ENCODE measurements at places on chromosomes 16 and 17.

DNA sequence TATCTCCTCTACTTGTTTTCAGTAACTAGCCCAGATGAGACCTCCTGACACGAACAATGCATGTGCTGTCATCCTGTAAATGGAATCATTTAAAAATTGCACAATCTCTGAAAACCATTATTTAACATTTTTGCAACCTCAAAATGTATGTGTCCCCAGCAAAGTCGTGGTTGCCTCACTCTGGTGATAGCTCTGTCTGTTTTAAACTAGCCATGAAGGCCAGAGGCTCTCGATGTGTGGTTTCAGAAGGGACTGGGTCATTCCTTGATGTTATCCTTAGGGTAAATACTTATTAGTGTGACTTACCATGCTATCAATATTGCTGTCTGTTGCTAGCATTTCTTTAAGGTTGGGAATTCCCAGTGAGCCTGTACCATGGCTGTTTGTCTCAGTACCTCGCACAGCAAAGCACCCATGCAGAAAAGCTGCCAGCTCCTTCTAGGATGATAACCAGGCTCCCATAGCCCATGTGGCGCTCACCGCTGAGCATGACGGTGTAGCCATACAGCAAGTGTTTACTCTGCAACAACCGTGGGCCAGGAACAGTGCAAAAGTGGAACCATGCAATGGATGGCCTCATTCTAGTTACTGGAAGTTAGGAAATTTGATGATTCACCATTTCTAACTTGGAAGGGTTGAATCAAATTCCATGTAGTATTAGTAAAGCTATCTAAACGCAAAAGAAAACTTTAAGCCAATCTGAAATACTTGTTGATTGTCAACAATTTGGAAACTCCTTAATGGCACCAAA, 2.9 kb upstream of the PGS1 start:
- DNase-seq, result no peak

- peak; percentile 82 for DNase-seq
These were observed at the start of gene TGFB1I1 for GRCh38 chr16:31471875-31472708. Gene TGFB1I1 (plus strand): TSS chr16:31472152. CDS start chr16:31472189, 37 bp downstream.

DNA sequence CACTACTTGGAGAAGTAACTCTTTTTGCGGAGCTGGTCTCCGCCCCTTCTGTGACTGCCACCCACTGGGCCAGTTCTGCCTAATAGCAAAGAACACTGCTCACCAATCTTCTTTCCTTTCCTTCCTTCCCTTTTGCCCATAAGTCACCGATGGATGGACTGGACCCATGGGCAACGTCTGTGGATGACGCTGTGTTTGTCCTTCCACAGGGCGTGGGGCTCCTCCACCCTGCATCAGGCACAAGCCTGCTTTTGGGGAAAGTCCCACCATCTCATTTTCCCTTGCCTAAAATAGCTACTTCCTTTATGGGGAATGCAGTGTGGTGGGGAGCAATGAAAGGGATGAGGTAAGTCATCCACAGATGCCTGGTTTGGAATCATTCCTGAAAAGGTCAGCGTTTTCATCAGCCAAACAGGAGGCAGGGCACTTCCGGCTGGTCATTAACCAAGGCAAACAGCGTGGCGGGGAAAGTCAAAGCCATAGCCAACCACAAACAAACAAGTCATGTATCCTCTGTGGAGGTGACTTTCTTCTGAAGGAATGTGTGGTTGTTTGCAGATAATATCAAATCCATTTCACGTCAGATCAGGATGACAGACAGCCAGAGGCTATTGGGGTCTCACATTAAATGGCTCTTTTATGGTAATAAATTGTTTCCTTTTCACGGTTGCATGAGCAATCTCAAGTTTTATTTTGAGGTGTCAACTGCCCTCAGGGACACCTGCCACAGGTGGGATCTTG, 30.7 kb upstream of the MED9 start:
- DNase-seq, result peak; percentile 10

GRCh38 chr17:30218799-30219198, 16.7 kb downstream of the SLC6A4 start:
- DNase-seq, result no peak

- no peak for DNase-seq
These were observed 112.9 kb upstream of the SMURF2 start for GRCh38 chr17:64774888-64775540.

DNA sequence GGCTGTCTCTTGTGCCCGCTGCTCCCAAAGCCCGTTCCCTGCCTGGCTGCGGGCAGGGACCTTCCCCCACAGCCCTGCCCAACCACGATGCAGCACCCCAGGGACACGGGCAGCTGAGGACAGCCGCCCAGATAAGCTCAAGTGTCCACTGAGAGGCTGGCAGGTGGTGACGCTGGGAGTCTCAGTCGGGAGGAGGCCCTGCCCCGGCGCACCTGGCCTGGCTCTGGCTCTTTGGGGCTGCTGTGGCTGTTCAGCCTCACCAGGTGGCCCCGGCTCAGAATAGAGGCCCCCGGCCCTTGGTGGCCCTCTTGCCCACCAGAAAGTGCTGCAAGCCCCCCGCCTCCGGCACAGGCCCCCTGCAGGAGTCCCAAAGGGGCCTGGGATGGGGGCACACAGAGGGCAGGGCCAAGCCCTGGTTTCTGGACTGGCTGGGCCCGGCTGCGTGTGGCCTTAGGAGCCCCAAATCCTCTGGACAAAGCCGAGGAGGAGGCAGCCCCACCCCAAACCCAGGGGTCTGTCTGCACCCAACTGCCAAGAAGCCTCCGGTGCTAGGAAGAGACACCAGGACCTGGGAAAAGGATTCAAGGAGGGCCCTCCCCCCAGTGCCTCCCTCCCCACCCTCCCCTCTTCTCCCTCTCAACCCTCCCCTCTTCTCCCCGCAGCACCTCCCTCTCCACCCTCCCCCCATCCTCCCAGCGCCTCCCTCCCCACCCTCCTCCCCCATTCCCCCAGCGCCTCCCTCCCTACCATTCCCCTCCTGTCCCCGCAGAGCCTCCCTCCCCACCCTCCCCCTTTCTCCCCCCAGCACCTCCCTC, 5.3 kb downstream of the NTHL1 start:
- DNase-seq, result no peak

- peak; percentile 75 for DNase-seq
These were observed 228.4 kb downstream of the IRF8 start for GRCh38 chr16:86127366-86127765.

DNA sequence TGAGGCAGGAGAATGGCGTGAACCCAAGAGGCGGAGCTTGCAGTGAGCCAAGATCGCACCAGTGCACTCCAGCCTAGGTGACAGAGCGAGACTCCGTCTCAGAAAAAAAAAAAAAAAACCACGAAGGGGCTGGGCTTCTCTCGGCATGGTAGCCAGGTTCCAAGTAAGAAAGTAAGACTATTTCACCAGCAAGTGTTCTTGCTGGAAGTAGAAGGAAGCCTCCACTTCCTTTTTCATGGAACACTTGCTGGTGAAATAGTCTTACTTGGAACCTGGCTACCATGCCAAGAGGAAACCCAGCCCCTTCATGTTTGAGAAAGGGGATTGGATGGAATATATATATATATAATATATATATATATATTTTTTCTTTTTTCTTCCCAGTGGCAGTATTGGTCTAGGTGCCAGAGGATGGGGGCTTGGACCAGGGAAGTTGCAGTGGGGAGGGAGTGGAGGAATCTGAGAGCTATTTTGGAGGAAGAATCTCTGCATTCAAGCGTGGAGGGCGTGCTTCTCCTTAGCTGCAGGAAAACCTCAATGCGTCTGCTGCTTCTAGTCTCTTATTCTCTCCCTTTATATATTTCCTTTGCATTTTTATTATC, 7.2 kb upstream of the N4BP1 start:
- no peak for DNase-seq

DNA sequence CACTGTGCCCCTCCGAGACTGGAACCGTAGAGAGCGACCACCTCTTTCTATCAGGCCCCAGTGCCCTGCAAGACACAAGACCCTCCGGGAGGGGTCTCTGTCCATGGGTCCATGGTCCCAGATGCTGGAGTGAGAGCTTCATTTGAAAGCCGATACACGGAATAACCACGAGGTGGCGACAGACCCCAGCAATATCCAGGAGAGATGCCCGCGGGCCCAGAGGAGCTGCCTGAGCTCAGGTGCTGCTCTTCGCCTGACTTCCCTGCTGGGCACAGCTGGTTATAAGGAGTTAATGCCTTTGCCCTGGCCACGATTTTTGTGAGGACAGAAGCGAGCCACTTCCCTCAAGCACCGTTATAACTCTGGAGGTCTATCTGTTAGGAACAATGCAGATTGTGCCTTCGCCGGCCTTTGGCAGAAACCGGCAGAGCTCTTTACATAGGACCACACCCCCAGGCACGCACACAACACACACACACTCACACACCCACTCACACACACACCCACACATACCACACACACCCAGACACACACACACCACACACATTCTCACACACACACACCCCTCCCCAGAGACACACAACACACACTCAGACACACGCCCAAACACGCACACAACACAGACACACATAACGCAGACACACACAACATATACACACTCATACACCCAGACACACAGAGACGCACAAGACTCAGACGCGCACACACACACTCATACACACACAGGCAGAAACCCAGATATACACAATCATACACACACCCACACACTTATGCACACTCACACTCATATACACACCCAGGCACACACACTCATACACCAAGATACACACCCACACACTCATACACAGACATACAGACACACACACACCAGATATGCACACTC, 436.4 kb downstream of the SOX9 start:
- peak; percentile 40 for DNase-seq

All from right lung (tissue), 10 donors.